ENCODE measurements at places on chromosomes 16 and 17. TPM values are rescaled to one million over a fixed set of nuclear protein-coding genes. Genes with fewer than 3 reads are reported as not detected.

The CSH2 gene
- total RNA-seq = not detected

The ANKRD13B gene
- total RNA-seq = 26.8 TPM

The AANAT gene
- not detected for total RNA-seq

DNA sequence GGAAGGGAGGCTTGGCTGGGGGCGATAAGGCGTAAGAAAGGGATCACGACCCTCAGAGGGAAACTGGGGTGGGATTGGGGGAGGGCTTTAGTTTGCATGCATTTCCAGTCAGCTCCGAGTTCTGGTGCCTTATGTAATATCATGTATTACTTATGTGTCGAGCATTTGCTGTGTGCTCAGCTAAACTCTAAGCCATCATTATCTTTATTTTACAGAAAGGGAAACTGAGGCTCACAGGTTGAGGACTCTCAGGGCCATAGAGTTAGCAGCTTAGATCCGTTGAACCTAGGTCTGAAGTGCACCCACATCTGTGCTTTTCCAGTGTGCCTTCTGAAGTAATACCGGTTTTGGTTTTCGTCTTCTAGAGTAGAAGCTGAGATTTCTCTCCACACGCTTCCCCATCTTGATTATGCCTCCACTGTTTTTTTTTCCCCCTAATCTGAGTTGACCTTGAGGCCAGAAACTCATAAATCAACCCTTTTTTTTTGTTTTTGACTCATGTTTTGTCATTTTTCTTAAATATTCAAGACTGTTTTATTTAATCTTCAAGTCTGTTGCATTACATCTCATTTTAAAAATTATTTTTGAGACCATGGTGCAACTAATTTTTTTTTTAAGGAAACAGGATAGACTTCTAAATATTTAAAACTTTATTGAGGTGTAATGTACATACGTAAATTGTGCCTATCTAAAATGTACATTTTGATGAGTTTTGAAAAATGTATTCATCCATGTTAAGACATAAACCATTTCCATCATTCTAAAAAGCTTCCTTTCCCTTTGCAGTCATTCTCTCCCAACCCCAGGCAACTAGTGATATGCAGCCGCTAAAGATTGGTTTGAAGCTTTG lies 741 bp downstream of the CYB5B start:
- no peak for DNase-seq

DNA sequence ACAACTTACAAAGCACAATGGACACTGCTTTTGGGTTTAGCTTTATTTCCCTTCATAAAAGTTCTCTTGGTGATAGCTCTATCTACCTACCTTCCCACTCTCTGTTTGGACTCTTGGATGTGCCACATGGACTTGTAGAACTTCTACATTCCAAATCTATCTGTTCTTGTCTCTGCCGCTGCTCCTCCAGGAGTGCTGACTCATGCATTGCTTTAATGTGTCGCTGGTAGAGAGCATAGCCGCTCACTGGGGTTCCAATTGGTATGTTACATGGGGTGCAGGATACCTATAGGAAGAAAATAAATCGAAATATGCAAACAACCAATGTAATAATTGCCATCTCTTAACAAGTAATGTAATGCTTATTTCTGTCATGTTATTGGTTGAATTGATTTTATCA lies 92.1 kb downstream of the TTC19 start:
- DNase-seq = no peak
